ENCODE measurements at places on chromosomes 16 and 17.

DNA sequence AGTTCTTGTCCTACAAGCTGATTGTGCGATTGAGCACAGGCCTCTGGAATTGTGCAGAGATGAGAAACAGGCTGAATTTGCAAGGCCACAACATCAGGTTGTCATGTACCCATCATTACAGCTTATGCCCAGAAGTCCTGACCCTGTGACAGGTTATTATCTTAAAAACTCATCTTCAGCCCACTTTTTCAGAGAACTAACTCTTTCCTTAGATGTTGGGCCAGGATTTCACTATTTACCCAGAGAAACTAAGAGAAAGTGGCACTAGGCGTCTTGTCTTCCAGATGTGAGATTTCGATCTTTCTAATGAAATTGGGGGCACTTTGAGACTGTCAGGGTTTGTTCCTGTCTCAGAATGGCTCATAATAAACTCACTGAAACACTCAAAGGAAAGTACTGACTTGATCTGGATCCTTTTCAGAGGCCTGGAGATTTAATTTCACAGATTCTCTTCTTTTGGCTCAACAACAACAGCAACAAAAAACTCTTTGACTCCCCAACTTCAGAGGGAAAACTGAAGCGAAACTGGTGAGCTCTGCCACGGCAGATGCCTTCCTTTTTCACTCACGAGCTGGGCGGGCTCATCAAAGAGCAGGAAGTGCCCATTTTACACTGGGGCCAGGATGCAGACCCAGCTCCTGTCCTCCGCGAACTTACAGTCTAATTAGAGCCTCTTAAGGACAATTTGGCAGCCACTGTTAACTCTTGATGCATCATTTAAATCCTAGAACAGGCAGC is 17.7 kb upstream of the SLC12A3 start:
- DNase-seq = no peak

DNA sequence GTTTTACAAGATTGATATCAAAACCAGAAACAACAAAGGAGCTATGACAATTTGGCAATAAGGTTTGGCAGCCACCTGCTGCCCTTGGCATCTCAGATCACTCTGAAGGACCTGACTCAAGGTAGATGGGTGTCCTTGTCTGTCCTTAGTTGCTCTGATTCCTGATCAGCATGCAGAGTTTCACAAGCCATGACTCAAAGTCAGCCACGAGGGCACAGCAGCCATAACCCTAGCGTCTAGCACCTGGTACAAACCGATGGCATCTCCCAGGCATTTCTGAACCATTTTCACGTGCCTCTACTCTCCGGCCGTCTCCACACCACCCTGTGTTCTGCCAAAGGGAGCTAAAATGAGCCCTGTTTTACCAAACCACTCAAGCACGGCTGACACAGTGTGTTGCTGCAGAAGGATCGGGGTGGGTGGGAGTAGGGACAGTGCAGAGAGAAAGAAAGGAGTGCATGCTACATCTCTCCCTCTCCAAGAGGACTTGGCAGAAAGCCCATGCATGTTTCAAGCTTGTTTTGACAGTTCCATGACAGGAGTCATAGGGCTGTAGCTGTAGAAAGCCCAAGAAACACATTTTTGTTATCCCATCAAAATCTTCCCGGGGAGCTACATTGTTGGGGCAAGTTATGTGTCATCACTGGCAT is 297.3 kb downstream of the ABCC12 start:
- DNase-seq = no peak

DNA sequence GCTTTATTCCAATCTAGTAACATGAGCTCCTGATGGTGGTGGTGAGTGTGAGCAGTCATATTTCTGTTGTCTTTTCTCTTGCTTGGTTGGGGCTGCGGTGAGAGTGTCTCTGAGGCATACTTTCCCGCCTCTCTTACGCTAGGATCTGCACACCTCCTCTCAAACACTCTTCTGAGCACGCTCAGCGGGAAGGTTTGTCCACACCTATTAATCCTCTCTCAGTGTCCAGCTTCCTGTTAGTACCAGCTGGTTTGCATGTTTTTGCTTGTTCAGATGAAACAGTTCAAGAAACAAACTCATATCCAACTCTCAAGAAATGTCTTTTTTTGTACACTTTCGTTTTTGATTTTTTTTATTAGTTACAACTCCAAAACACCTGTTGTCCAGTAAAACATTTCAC is 89.5 kb downstream of the CCDC182 start:
- no peak for DNase-seq

GRCh38 chr17:49995055-49995738 is at the start of gene DLX3:
DLX3 (minus strand) TSS chr17:49995224; CDS start chr17:49994998, 226 bp downstream.
- peak; percentile 44 for DNase-seq

DNA sequence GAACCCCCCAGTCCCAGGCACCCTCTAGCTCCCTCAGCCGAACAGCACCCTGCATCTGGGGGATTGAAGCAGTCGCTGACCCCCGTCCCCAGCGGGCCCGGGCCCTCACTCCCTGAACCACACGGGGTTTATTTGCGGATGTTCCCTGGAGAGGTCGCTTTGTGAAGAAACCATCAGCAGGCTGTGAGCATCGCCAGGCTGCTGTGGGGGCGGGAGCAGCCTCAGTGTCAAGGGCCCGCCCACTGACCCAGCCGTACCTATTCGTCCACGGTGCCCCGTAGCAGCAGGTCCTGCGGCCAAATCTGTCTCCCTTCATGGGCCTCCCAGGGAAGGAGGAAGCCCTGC is 6.4 kb upstream of the RAB40C start:
- DNase-seq = no peak

- no peak for DNase-seq
Observed at GRCh38 chr16:50037662-50038220, 12.7 kb downstream of the CNEP1R1 start.

DNA sequence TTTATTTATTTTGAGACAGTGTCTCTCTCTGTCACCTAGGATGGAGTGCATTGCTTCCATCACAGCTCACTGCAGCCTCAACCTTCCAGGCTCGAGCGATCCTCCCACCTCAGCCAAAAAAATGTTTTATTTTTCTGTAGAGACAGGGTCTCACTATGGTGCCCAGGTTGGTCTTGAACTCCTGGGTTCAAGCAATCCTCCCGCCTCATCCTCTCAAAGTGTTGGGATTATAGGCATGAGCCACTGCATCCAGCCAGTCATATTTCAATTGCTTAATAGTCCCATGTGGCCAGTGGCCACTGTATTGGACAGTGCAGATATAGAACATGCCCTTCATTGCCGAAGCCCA is 15.3 kb downstream of the TMC7 start:
- DNase-seq = no peak

- DNase-seq = no peak
Observed at GRCh38 chr17:77877036-77877435, 81.5 kb upstream of the TNRC6C start.

GRCh38 chr16:17331071-17331607 is 139.6 kb downstream of the XYLT1 start:
- DNase-seq = no peak

DNA sequence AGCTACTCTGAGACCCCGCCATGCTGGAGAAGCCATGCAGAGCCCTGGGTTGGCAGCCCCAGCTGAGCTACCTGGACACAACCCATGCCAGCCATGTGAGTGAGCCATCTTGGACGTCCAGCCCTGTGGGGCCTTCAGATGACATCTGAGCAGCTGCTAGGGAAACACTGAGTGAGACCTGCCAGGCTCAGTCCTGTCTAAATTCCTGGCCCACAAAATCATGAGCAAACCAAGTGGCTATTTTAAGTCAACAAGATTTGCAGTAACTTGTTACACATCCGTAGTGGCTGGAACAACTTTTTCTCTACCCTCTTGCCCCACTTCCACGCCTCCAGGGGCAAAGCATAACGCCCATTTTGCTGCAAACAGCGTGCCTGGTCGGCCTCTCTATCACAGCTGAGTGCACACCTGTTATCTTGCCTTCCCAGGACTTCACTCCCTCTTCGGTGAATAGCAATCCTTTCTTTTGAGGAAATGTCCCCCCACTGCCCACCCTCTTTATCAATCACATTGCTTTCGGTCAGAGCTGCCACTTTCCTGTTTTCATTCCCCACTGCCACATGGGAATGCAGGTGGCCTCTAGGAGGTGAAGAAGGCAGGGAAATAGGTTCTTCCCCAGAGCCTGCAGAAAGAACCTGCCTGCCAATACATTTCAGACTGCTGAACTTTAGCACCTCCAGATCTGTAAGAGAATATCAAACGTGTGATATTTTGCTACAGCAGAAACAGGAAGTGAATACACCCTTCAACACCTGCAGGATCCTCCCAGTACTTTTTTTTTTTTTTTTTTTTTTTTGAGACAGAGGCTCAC is 7.4 kb upstream of the SCIMP start:
- DNase-seq = no peak

DNA sequence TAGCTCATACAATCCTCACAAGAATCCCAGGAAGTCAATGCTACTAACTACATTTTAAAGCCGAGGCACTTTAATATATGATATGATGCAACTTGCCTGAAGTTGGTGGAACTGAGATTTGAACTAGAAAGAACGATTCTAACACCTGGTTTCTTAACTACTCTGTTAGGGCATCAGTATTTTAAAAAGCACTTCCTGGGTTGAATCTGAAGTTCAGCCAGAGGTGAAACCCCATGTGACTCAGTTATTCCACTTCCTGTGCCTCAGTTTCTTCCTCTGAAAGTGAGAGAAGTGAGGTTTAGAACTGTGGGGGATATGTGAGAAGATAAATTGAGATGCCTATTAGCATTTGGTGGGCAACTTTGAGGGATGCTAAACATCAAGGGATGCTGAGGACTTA is 129.4 kb upstream of the ANKFN1 start:
- DNase-seq = peak; percentile 22

DNA sequence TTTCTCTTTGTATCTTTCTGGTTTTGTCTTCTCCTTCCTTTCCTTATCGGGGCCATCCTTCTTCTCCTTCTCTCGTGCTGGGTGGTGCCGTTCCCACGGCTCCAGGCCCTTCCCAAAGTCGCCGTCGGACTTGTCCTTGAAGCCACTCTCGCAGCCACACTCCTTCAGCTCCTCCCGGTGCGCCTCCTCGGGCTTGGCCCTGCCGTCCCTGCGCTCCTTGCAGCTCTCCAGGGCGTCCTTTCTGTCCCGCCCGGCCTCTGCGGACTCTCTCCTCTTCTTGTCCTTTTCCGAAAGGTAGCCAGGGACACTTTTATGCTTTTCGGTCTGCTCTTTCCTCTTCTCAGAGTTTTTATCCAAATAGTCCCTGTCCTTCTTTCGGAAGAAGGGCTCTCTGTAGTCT is 65.9 kb downstream of the ZNF778 start:
- no peak for DNase-seq

GRCh38 chr17:56505154-56505756 is 88.2 kb upstream of the NOG start:
- no peak for DNase-seq

DNA sequence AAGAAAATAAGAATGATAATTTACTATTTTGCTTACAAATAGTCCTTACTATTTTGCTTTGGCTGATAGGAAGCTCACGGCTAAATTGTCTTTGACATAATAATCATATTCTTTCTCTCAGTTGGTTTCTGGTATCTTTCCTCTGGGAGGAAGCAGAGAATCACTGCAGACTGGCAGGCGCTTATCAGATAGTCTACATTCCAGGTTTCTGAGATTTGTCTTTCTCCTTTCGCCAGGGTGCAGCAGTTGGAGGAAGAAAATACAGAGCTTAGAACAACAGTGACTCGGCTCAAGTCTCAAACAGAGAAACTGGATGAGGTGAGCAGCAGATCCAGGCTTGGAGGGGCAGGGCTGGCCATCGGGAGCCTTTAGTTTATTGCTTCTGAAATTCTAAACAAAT is 136.1 kb downstream of the RAB11FIP4 start:
- DNase-seq = no peak

- DNase-seq = peak; percentile 26
Observed at GRCh38 chr16:3235856-3236669, 1.1 kb upstream of the ZNF200 start.

GRCh38 chr17:13728781-13729180 is 127.1 kb upstream of the HS3ST3A1 start:
- no peak for DNase-seq

GRCh38 chr17:62760059-62760944 is 47.8 kb downstream of the MARCHF10 start:
- no peak for DNase-seq

DNA sequence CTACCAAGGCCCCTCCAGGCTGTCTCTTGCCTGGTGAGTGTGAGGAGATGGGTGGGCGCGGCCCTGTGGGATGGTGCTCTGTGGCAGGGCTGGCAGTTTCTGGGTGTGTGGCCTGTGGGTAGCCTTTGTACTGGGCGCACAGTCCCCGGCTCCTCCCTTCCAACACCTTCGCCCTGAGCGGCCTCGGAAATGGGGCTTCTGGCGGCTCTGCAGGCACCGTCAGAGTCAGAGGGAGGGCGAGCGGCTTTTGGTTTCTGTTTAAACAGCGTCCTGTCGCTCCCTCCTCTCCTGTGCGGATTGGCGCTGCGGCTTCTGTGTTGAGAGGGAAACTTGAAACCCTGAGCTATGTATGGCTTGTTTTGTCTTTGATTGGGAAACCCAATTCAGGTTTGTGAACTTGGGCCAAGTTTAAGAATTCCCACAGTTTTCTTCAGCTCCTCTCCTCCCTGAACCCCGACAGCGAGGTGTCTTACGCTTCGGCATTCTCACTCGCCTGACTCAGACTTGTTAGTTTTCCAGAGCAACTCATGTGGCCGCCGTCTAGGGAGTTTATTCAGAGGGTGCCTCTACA is 8.3 kb upstream of the ZNF750 start:
- peak; percentile 41 for DNase-seq

GRCh38 chr17:75084039-75084660 is 3.6 kb upstream of the SLC16A5 start:
- DNase-seq = no peak

DNA sequence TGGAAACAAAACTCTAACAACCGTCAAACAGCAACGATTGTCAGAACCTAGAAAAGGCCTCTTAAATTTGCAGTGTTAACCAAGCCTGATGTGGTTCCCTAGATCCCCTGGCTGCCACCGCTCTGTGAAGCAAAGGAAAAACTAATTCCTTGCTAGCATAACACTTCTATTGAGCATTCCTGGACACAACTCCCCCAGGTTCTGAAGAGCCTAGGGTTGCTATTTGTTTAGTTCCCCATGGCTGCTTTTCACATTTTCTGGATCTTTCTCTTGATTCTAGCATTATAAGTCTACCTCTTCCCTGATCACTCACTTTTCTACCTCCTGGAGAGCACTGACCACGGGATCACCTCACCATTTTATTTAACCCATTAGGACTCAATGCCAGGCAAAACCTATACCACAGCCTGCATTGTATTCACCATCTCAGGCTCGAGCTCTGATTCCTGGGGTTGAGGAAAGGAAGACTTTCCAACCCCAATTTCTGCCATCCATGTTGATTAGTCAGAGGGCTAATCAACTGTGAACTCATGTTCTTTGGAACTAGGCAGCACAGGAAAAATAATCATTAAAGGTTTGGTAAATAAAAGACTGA is 692 bp upstream of the KCNJ16 start:
- DNase-seq = no peak

- DNase-seq = no peak
Observed at GRCh38 chr16:25051406-25052150, 36.4 kb upstream of the ARHGAP17 start.

DNA sequence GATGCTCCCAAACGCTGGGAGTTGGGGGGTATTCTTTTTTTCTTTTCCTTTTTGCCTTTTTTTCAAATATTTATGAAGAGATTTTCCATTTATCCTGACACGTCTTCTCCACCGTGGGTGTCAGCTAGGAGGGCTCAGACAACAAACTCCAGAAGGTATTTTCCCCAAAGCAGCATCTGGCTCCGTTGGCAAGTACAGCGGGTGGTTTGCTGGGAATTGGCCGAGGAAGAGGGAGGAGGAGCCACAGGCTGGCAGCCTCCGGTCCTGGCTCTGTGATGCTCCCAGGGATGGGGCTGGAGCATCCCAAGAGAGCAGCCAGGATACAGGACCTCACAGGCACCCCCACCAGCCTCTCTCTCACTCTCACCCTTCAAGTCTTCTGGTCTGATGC is 10.9 kb upstream of the CACNG4 start:
- DNase-seq = no peak
